Left hindlimb (tissue), 1 donor: ENCODE measurements at places on chromosomes 11 and 22.

- no peak for DNase-seq
Observed at GRCh38 chr22:49052023-49052538, 775.6 kb downstream of the BRD1 start.

DNA sequence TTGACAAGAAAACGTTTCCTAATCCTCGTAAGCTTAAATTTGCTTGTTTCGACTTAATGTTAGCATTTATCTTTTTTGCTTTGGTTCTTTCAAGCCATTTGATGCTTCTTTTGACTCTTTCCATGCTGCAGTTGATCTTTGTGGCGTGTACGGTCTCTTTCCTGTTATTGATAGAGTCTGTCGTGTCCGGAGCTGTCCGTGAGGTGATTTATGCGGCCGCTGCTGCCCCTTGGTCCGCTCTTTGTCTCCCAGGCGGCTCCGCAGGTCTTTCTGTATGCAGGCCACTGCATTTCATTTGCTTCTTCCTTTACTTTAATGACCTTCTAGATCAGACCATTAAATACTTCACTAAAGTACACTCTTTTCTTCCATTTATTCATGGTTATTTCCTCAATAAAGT is 50.3 kb downstream of the TBC1D22A start:
- DNase-seq: no peak

DNA sequence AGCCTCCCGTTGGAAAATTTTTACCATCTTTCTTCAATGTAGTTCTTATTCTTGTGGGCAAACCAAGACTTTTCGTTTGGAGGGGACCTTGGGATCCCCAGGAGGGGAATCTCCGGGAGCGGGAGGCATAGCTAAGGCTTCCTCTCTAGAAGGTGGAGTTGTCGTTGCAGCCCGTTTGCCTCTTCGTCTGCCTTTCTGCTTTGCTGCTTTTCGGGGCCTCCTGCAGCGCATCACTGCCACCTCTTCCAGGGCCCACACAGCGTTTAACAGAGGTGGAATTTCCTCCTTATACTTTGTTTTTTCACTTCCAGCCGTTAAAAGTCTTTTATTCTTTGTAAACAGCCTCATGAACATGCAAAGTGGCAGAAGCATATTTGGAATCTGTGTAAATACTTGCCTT is 3.5 kb upstream of the IFITM3 start:
- DNase-seq: no peak

DNA sequence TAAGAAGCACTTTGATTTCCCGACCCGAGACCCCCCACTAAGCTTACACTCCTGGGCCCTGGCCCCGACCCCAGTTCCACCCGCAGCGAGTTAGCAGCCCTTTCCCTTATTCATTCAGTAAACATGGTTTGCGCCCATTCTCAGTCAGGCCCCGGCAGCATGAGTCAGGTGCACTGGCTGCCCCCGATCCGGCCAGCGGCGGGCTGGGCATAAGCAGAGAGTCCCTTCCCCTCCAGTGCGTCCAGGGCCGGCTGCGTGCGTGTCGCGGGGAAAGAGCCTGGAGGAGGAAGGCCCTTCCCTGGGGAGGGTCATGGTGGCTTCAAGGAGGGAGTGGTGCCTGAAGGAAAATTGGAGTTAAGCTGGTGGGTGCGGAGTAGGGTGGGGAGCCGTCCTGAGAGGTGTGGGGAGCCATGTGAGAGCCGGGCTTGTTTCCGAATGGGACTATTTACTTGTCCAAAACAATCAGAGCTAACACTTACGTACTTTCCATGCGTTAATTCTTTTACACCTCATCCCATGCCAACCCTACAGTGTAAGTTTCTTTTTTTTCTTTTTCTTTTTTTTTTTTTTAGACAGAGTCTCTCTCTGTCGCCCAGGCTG is 657 bp downstream of the IGHMBP2 start:
- DNase-seq: no peak

- DNase-seq: no peak
Observed at GRCh38 chr11:95072948-95073347, 6.2 kb downstream of the SRSF8 start.

DNA sequence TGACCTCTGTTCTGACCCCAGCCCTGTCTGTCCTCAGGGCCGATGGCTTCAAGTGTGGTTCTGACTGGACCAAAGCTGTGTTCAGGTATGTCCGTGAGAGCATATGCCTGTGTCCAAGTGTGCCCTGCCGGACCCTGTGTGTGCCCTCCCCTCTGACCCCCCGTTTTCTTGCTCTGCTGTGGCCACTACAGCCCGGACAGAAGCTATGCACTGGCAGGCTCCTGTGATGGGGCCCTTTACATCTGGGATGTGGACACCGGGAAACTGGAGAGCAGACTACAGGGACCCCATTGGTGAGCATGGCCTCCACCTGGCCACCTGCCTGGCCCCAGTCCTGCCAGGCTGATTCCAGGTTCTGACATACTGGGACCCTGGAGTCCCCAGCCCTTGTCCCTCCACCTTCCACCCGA is 14.5 kb downstream of the ATG16L2 start:
- no peak for DNase-seq

- no peak for DNase-seq
Observed at GRCh38 chr11:30364139-30364836, 41.4 kb downstream of the ARL14EP start.

- no peak for DNase-seq
Observed at GRCh38 chr11:36292311-36292722, 3.1 kb upstream of the COMMD9 start.

- peak; percentile 55 for DNase-seq
Observed at GRCh38 chr11:116955949-116956348, 118.5 kb upstream of the APOA1 start.

GRCh38 chr22:50299785-50300619 is 7.4 kb downstream of the PLXNB2 start:
- DNase-seq: no peak

DNA sequence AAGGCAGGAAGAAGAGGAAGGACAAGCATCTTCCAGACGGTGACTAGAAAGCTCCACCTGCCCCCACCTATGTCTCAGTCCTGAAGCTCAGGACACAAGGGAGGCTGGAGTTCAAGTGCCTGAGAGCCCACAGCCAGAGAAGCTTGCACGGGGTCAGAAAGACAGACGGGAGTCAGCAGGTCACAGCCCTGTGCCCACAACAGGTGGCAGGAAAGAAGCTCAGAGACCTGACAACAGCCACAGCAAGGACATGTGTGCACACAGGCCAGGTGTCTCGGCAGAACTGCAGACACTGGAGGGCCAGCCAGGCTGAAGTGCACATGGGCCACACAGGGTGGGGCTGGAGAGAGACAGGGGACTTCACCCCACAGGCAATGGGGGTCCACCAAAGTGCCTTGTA is 37.2 kb upstream of the MOB2 start:
- DNase-seq: no peak

- DNase-seq: peak; percentile 74
Observed at GRCh38 chr11:62665599-62666258, 617 bp downstream of the CSKMT start.

- no peak for DNase-seq
Observed at GRCh38 chr22:28244757-28245156, 325.7 kb upstream of the PITPNB start.

GRCh38 chr11:65591939-65592857 is 3.4 kb downstream of the KCNK7 start:
- peak; percentile 77 for DNase-seq

DNA sequence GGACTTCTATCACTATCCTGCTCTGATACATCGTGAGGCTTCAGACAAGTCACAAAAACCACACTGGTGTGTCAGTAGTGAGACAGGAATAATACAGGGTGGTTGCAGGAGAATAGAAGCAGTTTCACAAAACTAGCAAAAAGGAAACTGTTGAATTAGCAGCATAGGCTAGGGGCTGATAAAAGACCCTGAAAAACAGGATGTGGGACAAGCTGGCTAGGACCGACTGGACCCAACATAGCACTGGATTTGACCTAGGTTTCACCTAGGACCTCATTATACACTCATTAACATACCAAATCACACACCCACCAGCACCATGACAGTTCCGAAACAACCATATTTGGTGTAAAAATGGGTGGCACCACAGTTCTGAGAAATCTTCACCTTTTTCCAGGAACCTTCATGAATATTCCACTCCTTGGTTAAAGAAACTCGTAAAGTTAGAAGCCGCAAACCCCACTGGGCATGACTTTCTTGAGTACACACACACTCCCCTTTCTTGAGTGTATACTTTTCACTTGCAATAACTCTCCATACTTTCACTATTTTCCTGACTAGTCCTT is 76.2 kb downstream of the SLC1A2 start:
- no peak for DNase-seq

DNA sequence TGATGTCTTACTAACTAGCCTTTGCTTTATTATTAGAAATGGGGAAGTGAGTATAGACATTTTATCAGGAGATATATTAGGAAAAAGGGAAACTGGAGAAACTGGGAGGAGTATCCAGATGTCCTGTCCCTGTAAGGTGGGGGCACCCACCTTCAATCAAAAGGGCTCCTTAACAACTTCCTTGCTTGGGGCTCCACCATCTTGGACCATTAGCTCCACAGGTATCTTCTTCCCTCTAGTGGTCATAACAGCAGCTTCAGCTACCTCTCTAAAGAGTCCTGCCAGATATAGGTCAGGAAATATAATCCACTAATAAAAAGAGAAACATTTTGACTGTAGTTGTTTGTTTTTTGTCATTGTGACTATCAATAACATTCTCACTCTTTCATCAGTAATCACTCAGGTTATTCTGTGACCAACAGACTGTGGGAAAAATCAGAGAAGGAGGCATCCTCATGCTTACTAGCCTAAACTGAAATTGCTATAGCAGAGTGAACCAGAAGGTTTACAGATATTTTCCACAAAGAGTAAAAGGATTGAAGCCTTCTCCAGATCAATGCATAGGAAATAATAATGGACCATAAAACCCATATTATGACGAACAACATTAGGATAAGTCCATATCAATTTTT is 10.4 kb downstream of the OR51B4 start:
- no peak for DNase-seq

- DNase-seq: no peak
Observed at GRCh38 chr11:93054881-93055280, 85.4 kb downstream of the MTNR1B start.

DNA sequence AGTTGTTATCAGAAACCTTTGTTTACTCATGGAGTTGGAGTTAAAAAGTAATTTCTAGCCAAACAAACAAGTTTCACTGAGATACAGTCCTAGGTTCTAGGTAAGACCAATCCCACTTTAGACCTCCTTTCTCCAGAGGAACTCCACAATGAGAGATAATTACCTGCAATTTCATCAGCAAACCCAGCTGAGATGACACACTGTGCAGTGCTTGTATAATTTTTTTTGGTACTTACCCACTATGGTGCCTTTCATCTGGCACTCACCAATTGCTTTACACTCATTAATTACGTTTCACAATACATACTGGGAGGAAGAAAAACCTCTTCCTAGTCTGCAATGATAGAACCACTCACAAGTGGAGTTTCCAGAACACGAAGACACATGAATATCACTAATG is 1.8 kb upstream of the MUC15 start:
- DNase-seq: no peak

DNA sequence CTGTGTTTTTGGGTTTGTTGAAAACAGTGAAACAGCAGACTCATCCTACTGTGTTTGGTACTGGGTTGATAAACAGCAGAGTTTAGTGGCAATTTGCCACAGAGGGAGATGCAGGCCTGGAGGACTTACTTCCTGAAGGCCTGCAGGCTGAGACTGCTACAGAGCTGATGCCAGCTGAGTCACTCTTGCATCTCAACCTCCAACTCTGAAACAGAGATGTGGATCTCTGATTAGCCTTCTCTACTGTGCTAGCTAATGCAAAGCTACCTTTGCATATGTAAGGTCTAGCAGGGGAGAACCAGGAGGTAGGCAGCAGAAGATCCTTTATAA is 14.3 kb downstream of the ATP5MG start:
- no peak for DNase-seq

DNA sequence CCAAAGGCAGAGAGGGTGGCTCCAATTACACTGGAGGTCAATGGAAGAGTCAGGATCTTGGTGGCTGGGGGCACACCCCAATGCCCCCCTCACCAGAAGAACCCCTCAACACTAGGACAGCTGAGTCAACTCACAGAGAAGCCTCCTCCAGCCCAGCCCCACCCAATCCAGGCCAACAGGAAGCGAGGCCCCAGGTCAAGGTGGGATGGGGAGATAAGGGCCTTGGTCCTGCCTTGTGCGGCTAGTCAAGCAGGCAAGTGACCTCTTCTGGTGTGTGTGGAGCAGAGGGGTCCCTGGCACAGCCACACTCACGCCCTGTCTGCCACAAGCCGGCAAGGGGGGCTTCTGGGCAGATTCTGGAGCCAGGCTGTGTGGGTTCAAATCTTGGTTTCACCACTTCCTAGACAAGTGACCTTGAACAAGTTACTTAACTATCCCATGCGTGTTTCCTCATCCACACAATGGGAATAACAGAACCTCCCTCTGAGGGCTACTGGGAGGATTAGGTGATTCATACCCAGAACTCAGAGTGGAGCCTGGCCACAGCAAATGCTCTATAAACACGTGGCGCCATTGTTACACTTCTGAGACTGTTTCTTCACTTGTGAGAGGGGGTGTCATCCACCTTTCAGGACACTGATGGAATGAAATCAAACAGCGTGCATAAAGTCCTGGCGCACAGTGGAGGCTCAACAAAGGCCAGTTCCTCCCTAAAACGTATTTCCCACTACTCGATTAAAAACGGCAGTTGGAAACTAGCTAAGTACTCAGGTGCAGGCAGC is 3.2 kb downstream of the TTLL12 start:
- no peak for DNase-seq

GRCh38 chr11:44032299-44033085 is 15.3 kb upstream of the ACCSL start:
- DNase-seq: no peak

GRCh38 chr11:110337570-110338193 is 41.3 kb upstream of the RDX start:
- no peak for DNase-seq

GRCh38 chr22:36471341-36471821 is 10.1 kb downstream of the TXN2 start:
- DNase-seq: no peak

DNA sequence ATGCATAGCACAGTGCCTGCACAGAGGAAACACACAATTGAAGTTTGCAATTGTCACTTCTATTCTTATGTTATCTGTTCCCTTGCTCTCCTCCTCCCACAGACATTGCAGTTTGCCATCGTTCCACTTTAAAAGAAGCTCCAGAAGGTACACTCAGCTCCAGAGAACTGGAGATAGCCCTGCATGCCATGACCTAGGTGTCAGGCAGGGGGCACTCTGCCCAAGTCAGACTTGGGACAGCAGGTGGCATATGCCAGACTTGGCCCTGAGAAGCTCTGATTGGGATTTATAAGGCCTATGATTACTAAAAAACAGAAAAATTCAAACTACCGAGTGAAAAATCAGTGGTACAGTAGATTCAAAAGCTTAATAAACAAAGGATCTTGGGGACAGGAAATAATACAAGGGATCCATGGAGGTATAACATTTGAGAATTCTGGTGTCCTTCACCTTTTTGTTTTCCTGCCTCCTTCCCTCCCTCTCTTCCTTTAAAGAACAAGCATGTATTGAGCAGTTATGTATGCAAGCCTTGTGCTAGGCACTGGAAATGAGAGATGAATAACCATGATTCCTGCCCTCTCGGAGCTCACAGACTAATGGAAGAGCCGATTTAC is 40.0 kb downstream of the TENM4 start:
- DNase-seq: no peak
